Pons (tissue), 1 donor: ENCODE measurements at places on chromosomes 12 and 14.

DNA sequence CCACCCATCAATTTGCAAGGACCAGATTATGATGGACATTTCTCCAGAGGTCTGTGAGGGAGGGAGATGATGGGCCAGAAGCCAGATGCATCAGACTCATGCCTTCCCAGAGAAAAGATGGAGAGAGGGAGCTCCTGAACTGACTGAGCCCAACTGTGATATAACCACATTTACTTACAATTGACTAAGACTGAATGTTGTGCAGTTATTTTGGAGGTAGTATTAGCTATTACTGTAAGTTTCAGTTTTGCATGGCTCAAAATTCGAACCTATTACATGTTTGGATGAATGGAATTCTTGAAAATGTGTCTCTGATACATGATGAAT, 211.1 kb upstream of the SFSWAP start:
- DNase-seq: no peak

DNA sequence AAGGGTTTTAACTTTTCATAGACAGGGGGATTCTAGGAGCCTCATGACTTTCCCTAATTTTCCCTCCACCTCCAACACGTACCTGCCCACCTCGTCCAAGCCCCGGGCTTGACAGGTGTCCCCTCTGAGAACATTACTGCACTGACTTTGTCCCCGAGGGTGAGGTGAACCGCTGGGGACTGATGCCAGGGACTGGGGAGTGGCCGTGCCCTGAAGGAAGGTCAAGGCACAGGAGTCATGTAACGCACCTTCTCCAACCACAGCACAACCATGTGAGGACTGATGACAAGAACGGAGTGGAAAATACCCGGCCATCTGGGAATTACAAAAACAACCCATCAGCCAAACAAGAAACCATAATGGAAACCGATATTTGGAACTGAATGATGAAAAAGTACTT, 214.7 kb upstream of the C14orf180 start:
- no peak for DNase-seq

- no peak for DNase-seq
Measured at GRCh38 chr14:67228325-67228984, 12.8 kb upstream of the PALS1 start.

- DNase-seq: no peak
Measured at GRCh38 chr12:99567072-99567471, 80.5 kb upstream of the GARIN6 start.

DNA sequence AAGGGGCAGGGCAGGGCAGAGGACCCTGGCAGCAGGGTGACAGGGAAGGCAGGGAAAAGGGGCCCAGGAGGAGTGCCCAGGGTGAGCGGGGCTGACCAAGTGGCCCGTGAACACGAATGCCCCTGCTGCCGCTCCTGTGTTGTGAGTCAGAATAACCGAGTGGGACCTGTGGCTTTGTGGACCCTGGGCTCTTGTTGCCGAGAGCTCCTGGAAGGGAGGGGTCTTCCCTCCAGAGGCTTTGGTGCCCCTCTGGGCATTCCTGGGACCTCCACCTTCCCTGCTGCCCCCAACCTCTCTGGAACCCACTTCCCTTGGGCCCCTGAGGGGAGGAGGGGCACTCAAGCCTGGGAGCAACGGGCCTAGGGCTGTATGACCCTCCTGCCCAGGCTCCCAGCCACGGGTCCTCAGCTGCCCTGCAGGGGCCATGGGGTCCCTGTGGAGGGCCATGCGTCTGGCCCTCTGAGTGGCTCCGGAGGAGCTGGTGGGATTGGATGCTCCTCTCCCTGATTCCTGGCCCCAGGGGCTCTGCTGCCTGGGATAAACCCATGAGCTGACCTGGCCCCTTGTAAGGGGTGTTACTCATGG, 319.4 kb downstream of the TMEM121 start:
- DNase-seq: no peak

DNA sequence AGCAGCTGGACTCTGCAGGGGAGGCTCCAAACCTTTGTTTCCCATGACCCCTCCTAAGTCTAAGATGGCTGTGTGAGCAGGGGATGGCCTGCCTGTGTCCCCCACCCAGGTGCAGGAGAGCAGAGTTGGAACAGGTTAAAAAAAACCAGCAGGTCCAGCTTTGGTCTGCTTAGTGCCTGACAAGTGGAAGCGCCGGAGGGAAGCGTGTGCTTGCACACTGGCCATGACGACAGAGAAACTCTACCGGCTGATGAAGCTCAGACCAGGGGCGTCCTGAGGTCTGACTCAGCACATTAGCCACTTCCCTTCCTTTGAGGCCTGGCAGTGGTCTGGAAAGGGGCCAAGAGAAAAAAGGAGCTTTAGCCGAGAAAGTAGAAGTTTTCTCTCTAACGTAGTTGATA, 280.1 kb downstream of the VRK1 start:
- peak; percentile 77 for DNase-seq

GRCh38 chr12:15192720-15193119, 28.5 kb downstream of the RERG start:
- no peak for DNase-seq

DNA sequence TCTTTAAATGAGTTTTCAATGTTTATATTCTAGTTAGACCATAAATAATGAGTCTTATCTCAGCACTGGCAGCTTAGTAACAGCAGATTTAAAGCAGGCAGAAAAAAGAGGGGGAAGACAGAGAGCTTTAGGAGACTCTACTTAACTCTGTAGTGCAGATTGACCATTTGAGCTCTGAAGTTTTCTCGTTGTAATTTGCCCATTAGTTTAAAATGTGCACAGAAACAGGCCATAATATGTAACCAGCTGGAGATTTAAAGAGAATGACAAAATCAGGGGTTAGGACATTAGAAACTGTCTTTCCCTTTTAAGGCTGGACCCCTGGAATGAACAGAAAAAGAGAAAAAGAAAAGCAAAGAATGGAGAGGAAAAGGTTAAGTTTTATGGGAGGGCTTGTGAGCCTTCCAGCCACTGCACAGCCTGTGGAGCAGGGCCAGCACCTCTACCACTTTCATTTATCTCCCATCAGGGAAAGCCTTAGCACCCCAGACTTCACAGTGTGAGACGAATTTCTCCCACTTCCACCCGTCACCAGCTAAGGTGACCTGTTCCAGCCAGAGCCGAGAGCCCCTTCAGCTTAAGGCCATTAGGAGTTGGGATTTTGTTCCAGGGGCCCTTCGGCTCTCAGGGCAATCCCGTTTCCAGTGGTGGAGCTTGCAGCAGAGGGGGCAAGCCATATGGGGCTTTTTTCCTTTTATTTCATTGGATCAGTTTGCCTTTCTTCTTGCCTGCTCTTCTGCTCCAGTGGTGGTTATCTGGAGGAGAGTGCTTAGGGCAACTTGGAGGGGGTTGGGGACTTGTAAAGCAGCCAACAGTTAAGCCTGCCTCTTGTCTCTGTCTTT, 8.0 kb downstream of the IL22 start:
- no peak for DNase-seq

DNA sequence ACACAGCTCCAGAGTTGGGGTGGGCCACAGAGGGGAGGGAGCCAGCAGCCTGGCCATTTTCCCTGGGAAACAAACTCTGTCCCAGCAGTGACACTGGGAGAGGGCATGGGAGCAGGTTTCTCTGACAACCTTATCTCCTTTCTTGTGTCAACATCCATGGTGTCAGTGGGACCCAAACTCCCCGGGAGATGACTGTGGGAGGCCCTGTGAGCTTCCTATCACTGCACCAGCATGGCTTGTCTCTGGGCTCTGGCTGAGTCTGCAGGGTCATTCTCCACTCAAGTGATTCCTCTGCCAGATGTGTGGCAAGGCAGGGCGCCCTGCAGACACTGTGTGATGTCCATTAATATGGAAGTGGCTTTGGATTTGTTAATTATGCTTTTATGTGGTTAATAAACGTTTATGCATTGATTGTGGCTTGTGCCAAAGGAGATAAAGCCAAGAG, 10.1 kb downstream of the LRTM2 start:
- DNase-seq: no peak

- no peak for DNase-seq
Measured at GRCh38 chr12:132423820-132424645, 65.9 kb upstream of the FBRSL1 start.

- DNase-seq: no peak
Measured at GRCh38 chr14:95769976-95770375, 56.1 kb upstream of the TCL1A start.

- no peak for DNase-seq
Measured at GRCh38 chr12:12776261-12776660, 9.2 kb upstream of the APOLD1 start.

DNA sequence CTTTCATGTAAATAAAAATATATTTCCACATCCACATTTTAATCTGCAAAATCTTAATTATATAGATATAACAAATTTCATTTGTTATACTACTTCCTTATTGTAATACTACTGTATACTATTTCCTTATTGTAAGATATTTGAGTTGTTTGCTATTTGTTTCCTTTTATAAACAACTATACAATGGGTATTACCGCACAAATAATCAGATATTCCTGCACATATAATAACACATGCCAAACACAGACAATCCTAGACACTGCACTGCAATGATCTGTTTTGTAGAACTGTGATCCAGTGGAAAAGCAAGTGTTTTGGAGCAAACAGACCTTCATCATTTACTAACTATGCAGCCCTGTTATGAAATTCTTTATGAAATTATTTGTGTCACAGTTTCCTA, 30.5 kb downstream of the PRKD1 start:
- DNase-seq: no peak

GRCh38 chr12:27012239-27012981, 1.8 kb downstream of the TM7SF3 start:
- DNase-seq: peak; percentile 57

DNA sequence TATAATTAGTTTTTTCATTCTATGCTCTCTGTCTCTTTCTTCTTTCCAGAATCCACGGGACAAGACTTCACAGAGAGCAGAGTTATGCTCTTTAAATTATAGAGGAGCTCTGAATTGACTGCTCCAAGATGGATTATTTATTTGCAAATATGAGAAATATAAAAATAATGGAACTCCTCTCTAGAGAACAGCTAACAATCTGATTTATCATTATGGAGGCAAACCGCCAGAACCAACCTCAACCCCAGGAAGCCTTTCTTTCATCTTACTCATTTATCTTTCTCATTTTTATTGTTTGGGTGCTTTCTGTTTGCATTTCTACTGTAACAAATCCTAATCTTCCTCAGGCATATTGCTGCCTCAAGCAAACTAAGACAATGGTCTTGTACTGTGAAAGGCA, 216.5 kb downstream of the C12orf50 start:
- no peak for DNase-seq

DNA sequence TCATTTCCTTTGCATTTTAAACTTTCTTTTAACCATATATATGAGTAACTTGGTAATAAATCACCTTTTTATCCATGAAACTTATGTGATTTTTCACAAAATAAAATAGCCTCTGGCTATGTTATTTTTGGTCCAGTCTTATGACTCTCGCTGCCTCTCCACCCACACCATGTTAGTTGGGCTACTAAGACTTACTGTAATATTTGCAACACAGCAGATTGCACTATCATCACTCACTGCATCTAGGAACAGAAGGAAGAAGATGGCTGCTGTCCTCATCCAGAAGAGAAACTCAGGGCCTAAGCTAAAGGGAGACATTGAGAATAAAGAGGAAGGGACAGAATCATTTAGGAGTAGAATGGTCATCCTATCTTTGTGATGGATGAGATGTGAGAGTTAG, 12.6 kb upstream of the B4GALNT3 start:
- no peak for DNase-seq

DNA sequence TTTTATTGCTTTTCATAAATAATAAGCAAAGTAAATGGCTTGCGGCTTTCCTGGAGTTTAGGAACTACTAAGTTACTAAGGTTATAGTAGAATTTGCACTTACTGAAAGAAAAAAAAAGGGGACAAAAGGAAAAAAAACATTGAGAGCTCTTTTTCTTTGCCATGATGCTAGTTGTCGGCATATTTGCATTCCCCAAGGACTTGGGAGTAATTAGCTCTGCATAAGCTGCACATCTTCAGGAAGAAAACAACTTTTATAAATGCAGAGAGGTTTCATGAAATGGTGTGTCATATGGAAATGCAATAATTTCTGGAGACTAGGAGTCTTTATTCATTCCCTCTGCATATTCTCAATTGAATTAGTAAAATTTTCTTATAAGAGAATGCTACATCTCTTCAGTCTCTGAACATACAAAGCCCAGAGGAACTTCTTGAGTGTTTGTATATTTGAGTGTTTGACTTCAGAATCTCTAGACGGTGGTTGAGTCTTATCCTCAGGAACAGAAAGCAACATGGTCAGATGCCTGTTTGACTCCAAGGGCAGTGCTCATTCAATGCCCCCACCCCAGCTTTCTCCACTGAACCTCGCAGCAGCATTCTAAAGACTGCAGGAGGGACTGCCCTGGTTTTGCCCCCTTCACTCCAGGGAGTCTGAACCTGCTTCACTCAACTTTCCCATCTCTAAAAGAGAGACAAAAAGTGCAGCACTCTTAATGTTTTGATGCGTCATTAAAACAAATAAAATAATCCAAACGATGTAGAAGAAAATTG, 158.9 kb upstream of the EEA1 start:
- DNase-seq: no peak

DNA sequence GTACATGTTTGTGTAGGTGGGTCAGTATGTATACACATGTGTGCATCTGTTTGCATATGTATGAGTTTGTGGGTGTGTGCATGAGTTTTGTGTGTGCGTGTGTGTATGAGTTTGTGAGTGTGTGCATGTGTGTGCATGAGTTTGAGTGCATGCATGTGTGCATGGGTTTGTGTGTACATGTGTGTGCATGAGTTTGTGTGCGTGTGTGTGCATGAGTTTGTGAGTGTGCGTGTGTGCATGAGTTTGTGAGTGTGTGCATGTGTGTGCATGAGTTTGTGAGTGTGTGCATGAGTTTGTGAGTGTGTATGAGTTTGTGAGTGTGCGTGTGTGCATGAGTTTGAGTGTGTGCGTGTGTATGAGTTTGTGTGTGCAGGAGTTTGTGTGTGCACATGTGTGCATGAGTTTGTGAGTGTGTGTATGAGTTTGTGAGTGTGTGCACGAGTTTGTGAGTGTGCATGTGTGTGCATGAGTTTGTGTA, 61.5 kb downstream of the FZD10 start:
- DNase-seq: no peak

DNA sequence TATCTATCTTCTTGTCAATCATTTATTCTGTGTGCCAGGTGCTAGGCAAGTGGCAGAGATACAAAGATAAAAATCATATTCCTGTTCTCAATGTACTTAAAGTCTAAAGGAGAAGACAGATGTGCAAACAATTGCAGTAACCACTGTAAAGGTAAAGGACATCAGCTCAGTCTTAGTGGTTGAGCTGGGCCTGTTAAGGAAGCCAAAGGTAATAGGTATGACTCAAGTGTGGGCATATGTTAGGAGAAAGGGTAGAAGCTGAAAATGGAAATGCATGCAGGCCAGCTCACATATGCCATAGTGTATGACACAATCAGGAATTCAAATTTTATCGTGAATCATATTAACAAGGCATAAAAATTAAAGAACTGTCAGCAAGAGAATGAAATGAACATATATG, 49.8 kb downstream of the FAR2 start:
- DNase-seq: no peak
